ENCODE measurements at places on chromosomes 5 and 9. TPM values are rescaled to one million over a fixed set of nuclear protein-coding genes. Genes with fewer than 3 reads are reported as not detected.

- no peak for DNase-seq
Observed at GRCh38 chr9:121073038-121073437, 1.7 kb upstream of the CNTRL start.

DNA sequence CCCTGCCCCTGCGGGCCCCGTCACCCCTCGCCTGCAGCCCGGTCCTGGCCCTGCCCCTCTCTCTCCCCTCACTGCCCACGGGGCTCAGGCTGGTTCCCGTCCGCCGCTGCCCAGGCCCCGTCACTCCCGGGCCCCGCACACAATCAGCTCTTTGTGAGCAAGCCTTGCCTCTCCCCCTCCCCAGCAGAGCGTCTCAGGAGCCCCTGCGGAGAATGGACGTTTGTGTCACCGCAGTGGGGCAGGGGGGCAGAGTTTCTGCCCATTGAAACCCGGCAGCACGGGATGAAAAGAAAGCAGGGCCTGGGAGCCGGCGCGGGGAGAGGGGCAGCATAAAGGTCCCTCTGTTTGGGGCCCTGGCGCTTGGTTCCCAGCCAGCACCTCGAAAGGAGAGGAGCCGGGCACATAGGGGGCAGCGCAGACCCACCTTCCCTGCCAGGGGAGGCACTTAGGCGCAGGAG is 13.5 kb upstream of the NUP214 start:
- DNase-seq = no peak

GRCh38 chr5:178793151-178793550 is 62.7 kb upstream of the ZNF354A start:
- DNase-seq = peak; percentile 8

DNA sequence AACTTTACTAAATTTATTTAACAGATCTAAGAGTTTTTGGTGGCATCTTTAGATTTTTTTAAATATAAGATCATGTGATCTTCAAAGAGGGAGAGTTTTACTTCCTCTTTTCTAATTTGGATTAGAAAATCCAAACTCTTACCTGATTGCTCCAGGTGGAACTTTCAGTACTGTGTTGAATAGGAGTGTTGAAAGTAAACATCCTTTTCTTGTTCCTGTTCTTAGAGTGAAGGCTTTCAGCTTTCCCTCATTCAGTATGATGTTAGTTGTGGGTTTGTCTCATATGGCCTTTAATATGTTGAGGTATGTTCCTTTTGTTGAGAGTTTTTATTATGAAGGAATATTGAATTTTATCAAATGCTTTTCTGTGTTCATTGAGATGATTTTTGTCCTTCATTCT is 650.0 kb upstream of the SGCD start:
- no peak for DNase-seq

GRCh38 chr5:171776770-171777759 is 8.6 kb upstream of the SMIM23 start:
- no peak for DNase-seq

- no peak for DNase-seq
Observed at GRCh38 chr5:72515211-72515610, 8.0 kb upstream of the ZNF366 start.

- DNase-seq = no peak
Observed at GRCh38 chr5:118249386-118249785, 739.0 kb downstream of the DTWD2 start.

GRCh38 chr9:18896531-18897179 is 136.4 kb downstream of the SAXO1 start:
- no peak for DNase-seq

- DNase-seq = no peak
Observed at GRCh38 chr9:71581101-71581500, 187.2 kb downstream of the CEMIP2 start.

- DNase-seq = peak; percentile 51
Observed at GRCh38 chr5:123937230-123937629, 425.3 kb downstream of the CSNK1G3 start.

GRCh38 chr5:149586708-149587318 is 5.5 kb downstream of the ARHGEF37 start:
- peak; percentile 58 for DNase-seq

DNA sequence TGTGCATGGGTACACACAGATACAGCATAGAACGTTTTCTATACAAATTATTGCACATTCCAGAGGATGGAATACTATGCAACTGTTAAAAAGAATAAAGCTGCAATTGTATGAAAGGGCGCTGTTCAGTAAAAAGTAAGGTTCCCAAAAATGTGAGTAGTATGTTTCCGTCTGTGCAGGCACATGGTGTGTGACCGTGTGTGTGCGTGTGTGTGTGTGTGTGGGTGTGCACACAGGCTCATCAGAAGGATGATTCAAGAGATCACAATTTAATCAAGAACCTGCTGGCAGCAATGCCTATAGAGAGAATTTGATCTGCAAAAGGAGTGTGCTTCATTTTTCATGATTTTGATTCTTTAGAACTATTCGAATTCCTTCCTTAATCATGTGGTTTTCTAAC is 76.3 kb downstream of the SEMA4D start:
- no peak for DNase-seq

- peak; percentile 36 for DNase-seq
Observed at GRCh38 chr5:172534229-172535107, 80.1 kb upstream of the SH3PXD2B start.

DNA sequence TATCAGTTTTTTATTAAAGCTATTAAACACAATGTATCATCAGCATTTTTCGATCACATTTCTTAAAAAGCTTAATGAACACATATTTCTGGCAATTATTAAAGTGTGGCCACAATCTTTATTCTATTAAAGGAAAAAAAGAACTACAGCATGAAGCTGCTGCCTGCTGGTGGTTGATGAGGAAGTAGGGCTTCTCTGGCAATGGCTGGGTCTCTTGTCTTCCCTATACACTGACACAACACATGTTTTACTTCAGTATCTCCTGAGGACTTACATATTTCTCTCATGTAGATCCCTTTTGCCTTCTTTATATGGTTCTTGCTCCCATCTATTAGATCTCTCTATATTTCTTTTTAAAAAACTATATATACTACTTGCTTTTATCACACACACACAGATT is 590.7 kb downstream of the RAB3C start:
- DNase-seq = no peak

GRCh38 chr5:67983251-67984110 is 232.1 kb upstream of the PIK3R1 start:
- DNase-seq = peak; percentile 17

DNA sequence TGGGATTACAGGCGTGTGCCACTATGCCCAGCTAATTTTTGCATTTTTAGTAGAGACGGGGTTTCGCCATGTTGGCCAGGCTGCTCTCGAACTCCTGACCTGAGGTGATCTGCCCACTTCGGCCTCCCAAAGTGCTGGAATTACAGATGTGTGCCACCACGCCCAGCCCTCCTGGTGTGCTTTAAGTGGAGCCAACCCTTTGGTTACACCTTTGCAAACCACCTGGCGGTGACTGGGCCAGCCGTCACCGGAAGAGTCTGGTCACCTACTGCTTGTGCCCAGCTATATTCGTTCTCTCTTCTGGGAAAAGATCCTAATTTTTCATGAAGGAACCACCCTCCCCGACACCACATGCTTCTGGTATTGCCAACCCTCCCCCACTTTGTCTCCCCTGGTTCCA is 35.9 kb downstream of the COL23A1 start:
- DNase-seq = no peak

GRCh38 chr5:43627028-43627427 is 24.0 kb downstream of the NNT start:
- DNase-seq = peak; percentile 40

GRCh38 chr9:35966433-35966832 is 8.5 kb upstream of the OR2S2 start:
- no peak for DNase-seq

GRCh38 chr5:179268966-179269693 is 76.1 kb downstream of the ADAMTS2 start:
- DNase-seq = no peak

DNA sequence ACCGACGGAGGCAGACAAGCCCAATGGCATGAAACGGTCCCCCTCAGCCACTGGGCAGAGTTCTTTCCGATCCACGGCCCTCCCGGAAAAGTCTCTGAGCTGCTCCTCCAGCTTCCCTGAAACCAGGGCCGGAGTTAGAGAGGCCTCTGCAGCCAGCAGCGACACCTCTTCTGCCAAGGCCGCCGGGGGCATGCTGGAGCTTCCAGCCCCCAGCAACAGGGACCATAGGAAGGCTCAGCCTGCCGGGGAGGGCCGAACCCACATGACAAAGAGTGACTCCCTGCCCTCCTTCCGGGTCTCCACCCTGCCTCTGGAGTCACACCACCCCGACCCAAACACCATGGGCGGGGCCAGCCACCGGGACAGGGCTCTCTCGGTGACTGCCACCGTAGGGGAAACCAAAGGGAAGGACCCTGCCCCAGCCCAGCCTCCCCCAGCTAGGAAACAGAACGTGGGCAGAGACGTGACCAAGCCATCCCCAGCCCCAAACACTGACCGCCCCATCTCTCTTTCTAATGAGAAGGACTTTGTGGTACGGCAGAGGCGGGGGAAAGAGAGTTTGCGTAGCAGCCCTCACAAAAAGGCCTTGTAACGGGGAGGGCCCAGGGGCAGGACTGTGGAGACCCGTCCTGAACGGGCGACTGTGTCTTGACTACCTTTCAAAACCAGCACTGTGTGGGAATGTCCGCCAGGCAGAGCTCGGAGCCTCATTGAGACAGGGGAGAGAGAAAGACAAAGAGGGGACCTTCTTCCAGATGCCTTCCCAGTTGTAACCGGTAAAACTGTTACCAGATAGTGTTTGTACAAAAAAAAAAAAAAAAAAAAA is 29.9 kb downstream of the CD180 start:
- no peak for DNase-seq

GRCh38 chr5:124642151-124642550 is 104.3 kb downstream of the ZNF608 start:
- peak; percentile 42 for DNase-seq

GRCh38 chr5:9515436-9515835 is 30.4 kb downstream of the SEMA5A start:
- DNase-seq = peak; percentile 68

GRCh38 chr5:27568811-27569210 is 530.4 kb upstream of the CDH9 start:
- DNase-seq = no peak

- DNase-seq = no peak
Observed at GRCh38 chr5:158644301-158644700, 455.4 kb downstream of the EBF1 start.

DNA sequence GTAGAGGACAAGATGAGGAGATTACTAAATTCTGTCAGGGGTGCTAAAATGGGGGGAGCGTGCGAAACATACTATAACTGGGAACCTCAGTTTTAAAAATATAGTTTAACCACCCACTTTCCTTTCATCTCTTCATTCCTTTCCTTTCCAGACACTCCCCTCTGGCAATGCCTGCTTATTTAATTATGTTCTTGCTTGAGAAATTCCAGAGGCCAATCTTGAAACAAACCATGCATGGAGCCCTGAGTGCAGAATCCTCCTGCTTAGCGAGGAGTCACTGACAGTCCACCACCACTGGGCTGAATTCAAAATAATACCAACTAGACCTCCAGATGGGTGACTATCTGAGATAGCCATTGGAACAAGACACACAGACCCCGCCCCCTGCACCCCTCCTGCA is 29.7 kb upstream of the C9orf72 start:
- no peak for DNase-seq

- no peak for DNase-seq
Observed at GRCh38 chr9:121853617-121854395, 202.4 kb downstream of the DAB2IP start.

GRCh38 chr5:34655354-34655991 is 655 bp upstream of the RAI14 start:
- DNase-seq = peak; percentile 82

DNA sequence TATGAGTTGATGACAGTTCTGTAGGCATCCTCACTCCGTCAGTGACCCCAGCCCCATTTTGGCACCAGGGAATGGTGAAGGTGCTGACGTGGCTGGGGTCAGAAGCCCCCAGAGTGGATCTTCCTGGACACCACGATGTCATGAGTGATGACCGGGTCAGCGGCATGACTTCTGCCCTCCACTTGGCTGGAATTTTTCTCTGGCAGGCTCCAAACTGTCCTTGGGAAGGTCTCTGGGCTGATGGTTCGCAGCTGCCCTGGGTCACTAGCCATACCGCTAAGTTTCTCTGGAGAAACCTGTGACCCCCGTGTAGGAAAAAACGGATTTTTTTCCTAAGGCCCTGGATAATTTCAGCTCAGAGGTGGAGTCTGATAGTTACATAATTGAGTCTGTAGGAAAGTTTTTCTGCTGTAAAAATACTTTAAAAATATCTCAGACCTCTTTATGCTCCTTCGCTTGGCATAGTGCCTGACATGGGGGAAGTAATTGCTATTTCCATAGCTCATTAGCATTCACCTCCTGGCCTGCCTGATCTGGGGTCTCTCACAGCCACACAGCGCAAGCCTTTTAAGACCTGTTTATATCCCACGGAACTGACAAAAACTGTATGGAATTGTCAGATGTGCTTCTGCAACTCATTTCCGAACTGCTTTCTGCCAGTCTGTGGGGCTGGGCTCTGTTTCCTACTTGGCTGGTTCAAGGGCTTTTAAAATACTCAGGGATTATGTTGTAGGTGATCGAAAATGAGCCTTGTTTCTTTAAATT is 69.2 kb downstream of the ANGPTL2 start:
- DNase-seq = no peak

- no peak for DNase-seq
Observed at GRCh38 chr9:89808756-89809181, 204.0 kb downstream of the GADD45G start.

GRCh38 chr5:146584750-146585149 is 68.8 kb upstream of the GPR151 start:
- no peak for DNase-seq

DNA sequence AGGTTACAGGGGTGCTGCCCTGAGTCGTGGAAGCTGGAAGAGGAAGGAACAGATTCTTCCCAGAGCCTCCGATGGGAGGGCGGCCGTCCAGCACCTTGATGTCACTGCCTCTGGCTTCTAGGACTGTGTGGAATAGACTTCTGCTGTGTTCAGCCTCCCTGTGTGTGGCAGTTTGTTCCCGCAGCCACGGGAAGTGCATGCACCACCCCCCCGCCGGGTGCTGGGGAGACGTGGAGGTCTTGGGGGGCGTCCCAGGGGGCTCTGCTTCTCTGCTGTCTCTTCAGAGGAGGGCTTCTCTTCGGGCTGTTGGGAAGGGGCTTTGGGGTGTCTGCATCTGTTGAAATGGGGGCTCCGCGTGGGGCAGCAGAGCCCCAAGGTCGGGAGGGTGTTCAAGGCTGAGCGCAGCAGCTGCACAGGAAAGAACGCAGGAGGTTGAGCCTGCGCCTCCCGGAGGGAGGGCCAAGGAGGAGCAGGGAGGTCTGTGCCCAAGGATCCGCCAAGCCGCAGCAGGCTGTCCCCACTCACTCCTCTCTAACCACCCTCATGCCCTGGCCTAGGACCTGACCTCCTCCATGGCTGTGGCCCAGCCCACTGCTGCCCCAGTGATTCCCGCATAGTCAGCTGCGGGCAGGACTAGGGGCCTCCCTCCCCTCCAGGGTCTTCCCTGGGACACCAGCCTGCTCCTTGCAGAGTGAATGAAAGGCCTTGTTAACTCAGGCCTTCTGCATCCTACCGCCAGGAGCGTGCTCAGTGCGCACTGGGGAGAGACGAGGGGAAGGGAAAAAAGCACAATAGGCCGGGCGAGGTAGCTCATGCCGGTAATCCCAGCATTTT is 45.0 kb downstream of the ROPN1L start:
- no peak for DNase-seq

LOX gene
- polyA plus RNA-seq = 0.81 TPM

SPINK1 gene
- polyA plus RNA-seq = 474 TPM

DMRTA1 gene
- not detected for polyA plus RNA-seq

ZFAND5 gene
- polyA plus RNA-seq = 38.9 TPM

RASGEF1C gene
- 0.54 TPM for polyA plus RNA-seq

PROB1 gene
- polyA plus RNA-seq = 0.54 TPM

ALG2 gene
- 15.4 TPM for polyA plus RNA-seq

SLC45A2 gene
- 0.27 TPM for polyA plus RNA-seq

SPIN1 gene
- polyA plus RNA-seq = 82.1 TPM

RNF183 gene
- polyA plus RNA-seq = 0.62 TPM

ANKRD33B gene
- polyA plus RNA-seq = 1.0 TPM

BBLN gene
- 45.4 TPM for polyA plus RNA-seq

ROPN1L gene
- polyA plus RNA-seq = 0.07 TPM
